ENCODE measurements at places on chromosomes 3 and 15. TPM values are rescaled to one million over a fixed set of nuclear protein-coding genes. Genes with fewer than 3 reads are reported as not detected.

DNA sequence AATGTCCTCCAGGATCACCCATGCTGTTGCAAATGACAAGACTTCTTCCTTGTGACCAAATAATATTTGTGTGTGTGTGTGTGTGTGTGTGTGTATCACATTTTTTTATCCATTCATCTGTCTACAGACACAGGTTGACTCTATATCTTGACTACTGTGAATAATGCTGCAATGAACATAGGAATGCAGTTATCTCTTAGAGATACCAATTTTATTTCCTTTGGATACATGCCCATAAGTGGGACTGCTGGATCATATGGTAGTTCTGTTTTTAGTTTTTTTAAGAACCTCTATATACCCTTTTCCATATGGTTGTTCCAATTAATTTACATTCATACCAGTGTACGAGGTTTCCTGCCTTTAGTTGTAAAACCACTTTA lies 41.7 kb downstream of the GPR176 start:
- DNase-seq, result no peak

Gene ST8SIA2
- not detected for total RNA-seq

Gene TIMMDC1
- 231 TPM for total RNA-seq

Gene C2CD4A
- not detected for total RNA-seq

DNA sequence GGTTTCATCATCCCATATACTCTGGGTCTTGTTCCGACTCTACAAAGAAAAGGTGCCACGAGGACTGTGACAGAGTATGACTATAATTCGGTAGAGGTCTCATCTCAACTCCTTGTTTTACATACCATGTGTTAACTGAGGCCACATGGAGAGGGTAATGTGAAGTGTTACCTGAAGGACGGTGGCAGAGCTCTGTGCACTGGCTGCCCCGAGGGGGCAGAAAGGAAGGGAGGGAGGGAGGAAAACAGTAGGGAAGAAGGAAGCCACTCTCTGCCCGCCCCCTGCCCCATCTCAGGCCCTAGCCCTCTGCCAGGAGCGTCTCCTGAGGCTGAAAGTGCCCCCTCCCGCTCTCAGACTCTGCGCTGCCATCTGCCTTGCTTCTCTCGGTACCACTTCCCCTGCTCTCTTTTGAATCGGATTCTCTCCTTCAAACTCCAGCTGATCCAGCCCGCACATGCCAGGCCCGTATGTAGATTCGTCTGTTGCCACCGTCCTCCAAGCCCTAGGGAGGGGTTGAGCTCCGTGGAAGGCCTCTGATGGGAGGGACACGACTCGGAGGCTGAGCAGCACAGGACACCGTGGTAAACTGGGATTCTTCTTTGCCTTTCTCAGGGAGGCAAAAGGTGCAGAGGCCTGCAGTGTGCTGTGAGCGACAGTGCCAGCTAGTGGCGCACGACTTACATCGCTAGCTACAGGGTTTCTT lies 70.5 kb upstream of the ATP10A start:
- DNase-seq, result peak; percentile 81

DNA sequence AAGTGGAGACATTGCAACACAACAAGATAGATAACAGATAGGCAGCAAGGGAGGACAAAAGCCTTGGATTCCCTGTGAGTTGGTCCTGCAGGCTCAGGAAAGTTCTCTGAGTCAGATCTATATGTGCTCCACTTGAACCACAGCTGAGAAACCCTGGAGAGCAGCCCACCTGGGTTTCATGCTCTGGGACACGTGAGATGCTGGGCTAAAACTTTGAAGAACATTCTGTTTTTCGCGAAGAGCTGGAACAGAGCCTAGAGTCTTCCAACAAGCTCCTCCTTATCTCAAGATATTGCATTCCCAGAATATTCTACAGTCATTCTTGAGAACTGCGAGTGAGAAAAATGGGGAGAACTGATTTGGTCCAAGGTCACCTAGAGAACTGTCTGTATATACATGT lies 583.0 kb upstream of the ROBO1 start:
- no peak for DNase-seq

Gene ALDH1L1
- total RNA-seq, result 9.4 TPM

Gene RETNLB
- total RNA-seq, result not detected

Gene NTRK3
- total RNA-seq, result 4.6 TPM

DNA sequence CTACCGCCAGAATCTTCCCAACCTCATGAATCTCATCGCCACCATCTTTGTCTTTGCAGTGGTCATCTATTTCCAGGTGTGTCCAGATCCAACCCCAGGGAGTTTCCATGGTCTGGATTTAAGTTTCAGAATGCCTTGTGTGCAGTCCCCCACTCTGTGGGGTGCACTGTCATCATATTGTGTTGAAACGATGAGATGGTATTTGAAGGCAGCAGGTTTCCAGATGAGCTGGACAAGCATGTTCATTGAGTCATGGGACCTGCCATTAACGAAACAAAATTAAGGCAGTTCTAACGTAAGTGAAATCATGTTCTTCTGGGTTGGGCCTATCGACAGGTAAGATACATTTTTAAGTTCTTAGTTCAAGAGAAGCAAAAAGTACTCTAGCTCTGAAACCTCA lies 12.7 kb downstream of the SEC61A1 start:
- DNase-seq, result no peak

Gene WDR93
- total RNA-seq, result not detected

Gene CTXN2
- total RNA-seq, result not detected

GRCh38 chr3:146308682-146309081 lies 57.8 kb upstream of the PLSCR4 start:
- no peak for DNase-seq

- DNase-seq, result no peak
Measured at GRCh38 chr3:10423171-10423882, 82.1 kb downstream of the ATP2B2 start.

DNA sequence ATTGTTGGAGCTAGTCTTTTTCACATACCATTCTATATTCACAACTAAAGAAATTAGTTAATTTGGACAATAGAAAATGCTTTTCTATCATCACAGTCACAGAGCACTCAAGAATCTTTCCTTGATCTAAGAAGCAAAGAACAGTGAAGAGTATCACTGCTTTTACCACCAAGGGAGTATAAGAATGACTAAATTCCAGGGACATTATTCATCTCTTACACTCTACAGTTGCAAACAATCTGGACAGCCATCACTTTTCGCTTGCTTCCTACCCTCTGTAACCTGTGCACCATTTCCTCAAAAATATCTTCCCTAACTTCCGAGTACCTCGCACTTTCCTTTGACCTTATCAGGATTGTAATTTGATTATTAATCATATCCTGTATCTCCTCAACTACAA lies 359.5 kb upstream of the TMCO5A start:
- DNase-seq, result no peak

DNA sequence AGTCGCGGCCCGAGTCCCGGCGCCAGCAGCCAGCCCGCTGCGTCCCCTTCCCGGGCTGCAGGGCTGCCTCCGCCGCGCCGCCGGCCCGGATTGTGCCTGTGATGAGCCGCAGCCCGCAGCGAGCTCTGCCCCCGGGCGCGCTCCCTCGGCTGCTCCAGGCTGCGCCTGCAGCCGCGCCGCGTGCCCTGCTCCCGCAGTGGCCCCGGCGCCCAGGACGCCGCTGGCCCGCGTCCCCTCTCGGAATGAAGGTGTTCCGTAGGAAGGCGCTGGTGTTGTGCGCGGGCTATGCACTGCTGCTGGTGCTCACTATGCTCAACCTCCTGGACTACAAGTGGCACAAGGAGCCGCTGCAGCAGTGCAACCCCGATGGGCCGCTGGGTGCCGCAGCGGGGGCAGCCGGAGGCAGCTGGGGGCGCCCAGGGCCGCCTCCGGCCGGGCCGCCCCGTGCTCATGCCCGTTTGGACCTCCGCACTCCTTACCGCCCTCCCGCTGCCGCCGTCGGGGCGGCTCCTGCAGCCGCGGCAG lies 1.2 kb downstream of the CHST2 start:
- DNase-seq, result peak; percentile 60

All from right cardiac atrium (tissue), 5 donors.